NCI-H748 treated with DMSO at 0.1 percent for 48 hours (cell line): ENCODE measurements at places on chromosomes 5 and 9.
A peak's percentile ranks its signal among the peaks of the same experiment; 100 is the strongest.

DNA sequence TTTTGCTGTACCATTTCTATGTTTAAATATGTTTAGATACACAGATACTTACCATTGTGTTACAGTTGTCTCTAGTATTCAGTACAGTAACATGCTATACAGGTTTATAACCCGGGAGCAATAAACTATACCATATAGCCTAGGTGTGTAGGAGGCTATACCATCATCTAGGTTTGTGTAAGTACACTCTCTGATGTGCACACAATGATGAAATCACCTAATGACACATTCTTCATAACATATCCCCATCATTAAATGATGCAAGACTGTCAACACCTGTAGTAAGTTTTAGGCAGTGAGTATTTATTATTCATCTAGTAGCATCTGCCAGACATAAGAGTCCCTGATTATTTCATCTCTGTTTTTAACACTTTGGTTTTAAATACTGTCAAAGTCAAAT lies 7.3 kb upstream of the DHFR start:
- DNase-seq: no peak

GRCh38 chr5:60563696-60564324 lies 136.2 kb downstream of the DEPDC1B start:
- DNase-seq: no peak

DNA sequence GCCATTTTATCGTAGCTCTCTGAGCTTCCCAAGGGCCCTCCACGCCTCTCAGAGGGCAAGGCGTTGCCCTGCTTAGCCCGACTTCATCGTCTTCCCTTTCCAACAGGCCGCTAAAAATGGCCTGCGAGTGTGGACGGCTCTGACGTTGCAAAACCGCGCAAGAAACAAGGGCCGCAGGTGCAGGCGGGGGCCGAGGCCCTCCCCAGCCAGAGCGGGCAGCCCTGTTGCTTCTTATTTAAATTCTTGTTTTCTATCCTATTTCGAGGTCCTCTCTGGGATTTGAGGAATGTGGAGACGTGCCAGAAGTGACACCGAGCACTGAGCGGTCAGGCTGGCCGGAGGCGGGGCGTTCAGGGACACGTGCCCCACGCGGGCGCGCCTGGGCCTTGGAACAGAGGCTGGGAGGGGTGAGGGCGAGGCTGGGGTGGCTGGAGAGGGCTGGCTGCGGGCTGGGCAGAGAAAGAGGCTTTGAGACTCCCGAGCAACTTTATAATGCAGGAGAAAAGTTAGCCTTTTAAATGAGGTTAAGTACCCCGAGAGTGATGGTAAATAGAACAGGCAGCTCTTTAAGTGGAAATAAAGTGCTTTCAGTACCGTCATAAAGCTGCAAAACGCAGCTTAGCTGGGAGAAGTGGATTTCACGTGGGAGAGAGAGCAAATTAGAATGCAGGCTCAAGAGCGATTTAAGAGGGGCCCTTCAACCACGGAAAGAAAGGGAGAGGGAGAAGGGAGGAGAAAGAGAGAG lies 243.6 kb downstream of the AUH start:
- DNase-seq: no peak

DNA sequence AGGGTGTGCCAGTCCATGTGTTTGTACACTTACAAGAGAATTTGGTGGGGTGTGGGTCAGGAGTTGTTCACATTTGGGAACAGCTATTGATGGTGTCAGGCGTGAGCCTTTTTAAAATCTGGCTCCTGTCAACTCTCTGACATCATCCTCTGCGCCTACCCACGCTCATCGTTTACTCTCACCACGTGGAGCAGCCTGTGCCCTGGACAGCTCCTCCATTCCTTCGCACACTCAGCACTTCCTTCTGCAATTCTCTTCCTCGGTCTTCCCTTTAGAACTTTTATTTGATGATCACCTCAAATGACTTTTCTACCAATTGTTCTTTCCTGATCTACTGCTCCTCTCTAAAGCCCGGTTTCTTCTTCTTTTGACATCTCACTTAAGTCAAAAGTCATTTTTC lies 42.1 kb upstream of the GNAQ start:
- DNase-seq: no peak

GRCh38 chr5:101977729-101978345 lies 318.2 kb downstream of the SLCO4C1 start:
- peak; percentile 62 for DNase-seq

DNA sequence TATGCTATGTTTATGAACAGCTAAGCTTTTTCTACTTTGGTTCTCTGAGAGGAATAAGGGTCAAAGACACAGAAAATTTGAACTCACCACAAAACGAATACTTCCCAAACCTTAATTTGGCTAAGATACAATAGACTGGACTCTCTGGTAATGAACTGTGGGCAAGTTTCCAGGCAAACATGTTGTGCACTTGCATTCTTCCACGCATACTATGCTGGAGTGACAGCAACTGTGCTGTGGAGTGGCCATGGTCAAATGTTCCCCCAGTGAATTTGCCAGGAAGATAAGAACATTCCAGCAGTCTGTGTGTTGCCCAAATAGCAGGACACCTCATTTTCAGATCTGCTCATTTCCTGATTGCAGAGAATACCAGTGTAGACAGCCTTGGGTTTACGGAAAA lies 275.3 kb upstream of the IL12B start:
- DNase-seq: no peak
